Sigmoid colon (tissue), 7 donors: ENCODE measurements at places on chromosomes 16 and 17. TPM values are rescaled to one million over a fixed set of nuclear protein-coding genes. Genes with fewer than 3 reads are reported as not detected.

TBC1D3H gene
- total RNA-seq: not detected

FBXW10B gene
- not detected for total RNA-seq

DNA sequence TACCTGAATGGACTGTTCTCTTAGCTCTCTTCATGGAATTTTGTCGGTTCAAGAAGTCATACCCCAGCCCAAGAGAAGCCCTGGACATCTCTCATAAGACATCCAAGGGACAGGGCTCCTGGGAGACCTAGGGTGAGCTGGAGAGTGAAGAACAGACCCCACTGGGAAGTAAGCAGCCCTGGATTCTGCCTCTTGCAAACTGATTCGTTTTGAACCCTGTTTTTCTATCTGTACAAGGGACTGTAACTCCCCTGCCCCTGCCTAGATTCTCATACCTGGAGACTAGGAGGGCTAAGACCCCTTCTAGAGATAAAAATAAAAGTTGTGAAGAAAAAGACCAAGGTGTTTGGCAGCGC, 449 bp downstream of the CCL3L1 start:
- DNase-seq: no peak

GUCY2D gene
- total RNA-seq: not detected

GRCh38 chr17:65742403-65743307, 181.2 kb upstream of the AXIN2 start:
- no peak for DNase-seq

GRCh38 chr16:30374538-30374937, at the start of gene MYL11:
Gene MYL11, plus strand, starts transcription at chr16:30374802. Its CDS starts 56 bp downstream, at chr16:30374858.
- DNase-seq: no peak

DNA sequence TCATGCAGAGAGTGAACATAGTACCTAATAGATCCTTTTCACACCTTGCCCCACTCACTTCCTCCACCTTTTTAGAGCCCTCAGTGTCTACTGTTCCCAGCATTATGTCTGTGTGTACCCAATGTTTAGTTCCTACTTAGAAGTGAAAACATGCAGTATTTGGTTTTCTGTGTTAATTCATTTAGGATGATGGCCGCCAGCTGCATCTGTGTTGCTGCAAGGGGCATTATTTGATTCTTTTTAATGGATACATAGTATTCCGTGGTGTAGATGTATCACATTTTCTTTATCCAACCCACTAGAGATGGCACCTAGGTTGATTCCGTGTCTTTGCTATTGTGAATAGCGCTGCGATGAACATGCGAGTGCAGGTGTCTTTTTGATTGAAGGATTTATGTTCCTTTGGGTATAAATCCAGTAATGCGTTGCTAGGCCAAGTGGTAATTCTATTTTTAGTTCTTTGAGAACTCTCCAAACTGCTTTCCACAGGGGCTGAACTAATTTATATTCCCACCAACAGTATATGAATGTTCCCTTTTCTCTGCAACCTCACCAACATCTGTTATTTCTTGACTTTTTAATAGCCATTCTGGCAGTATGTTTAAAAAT, 47.1 kb downstream of the HLF start:
- no peak for DNase-seq

ATP6V0C gene
- total RNA-seq: 37.9 TPM

DNA sequence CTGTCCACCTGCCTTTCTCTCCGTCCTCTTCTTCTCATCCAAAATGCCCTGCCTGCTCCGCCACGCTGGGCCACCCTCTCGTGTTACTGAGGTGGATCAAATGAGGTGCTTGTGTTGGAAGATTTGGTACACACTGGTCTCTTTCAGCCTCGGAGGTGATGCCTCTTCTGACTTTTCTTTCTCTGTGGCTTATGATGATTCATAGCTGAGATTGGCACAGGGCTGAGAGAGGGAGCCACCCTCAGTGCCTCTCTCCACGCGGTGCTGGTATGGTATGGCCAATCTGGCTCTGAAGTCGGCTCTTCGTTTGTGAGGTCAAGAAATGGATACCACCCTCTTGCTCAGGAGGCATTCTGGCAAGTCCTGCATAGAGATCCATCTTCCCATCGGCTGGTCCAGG, 82.4 kb downstream of the PLCG2 start:
- DNase-seq: no peak

CNGB1 gene
- 2.0 TPM for total RNA-seq

- no peak for DNase-seq
Observed at GRCh38 chr17:62780951-62781350, 27.2 kb downstream of the MARCHF10 start.

RAC3 gene
- 3.8 TPM for total RNA-seq

PERCC1 gene
- total RNA-seq: not detected

- no peak for DNase-seq
Observed at GRCh38 chr16:79372503-79373184, 227.9 kb downstream of the MAF start.

GRCh38 chr16:29745853-29746345, at the start of gene C16orf54:
Gene C16orf54, minus strand, starts transcription at chr16:29745990. Its CDS starts 1,039 bp downstream, at chr16:29744951.
- peak; percentile 76 for DNase-seq
